ENCODE measurements at places on chromosomes 1 and 21.

- H3K27ac ChIP-seq = no peak overlapping the region
- no peaks in the 10 kb centered on the region for H3K27me3 ChIP-seq
- no peaks in the 10 kb centered on the region for H3K4me1 ChIP-seq
- H3K36me3 ChIP-seq = no peaks in the 10 kb centered on the region
- no peak for DNase-seq
Observed at GRCh38 chr1:119083980-119084379, 56.5 kb downstream of the WARS2 start.

DNA sequence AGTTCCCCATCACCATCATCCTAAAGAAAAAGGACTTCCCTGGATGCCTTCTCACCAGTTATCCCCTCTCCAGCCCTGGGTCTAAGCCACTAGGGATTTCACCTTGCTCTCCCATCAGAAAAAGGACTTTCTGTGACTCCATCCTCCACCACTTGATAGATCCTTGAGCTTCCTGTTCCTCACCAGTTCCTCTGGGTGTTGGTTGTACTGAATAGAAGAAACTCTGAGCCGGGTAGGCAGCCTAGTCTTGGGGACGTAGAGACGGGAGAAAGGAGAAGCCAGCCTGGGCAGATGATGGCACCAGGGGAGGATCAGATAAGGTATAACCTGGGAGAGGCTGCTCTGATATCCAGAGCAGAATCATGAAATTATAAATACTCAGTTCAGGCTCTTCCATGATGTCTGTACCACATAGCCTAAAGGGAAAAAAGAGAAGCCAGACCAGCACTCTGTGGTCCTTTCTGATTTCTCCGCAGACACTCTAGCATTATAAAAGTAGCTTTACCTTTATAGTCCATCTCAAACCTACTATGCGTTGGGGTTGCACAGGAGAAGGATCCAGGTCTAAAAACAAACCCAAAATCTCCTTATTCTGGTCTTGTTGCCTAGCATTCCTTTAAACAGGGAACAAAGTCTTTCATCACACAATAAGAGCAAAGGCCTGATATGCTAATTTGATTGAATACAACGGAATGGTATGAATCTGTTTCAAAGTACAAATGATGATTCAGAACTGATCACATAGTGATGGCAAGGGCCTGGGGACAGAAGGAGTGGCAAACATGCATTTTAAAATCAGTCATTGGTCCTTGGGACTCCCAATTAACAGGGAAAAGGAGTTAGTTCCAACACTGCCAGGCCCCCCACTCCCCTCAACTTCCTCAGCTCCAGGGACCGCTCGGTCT is 1.2 kb upstream of the CD34 start:
- H3K4me3 ChIP-seq = peak overlapping the region; percentile 43
- H3K27ac ChIP-seq = no peak overlapping the region
- peaks cover 83% of the 10 kb centered on the region for H3K27me3 ChIP-seq
- no peaks in the 10 kb centered on the region for H3K36me3 ChIP-seq
- DNase-seq = no peak

DNA sequence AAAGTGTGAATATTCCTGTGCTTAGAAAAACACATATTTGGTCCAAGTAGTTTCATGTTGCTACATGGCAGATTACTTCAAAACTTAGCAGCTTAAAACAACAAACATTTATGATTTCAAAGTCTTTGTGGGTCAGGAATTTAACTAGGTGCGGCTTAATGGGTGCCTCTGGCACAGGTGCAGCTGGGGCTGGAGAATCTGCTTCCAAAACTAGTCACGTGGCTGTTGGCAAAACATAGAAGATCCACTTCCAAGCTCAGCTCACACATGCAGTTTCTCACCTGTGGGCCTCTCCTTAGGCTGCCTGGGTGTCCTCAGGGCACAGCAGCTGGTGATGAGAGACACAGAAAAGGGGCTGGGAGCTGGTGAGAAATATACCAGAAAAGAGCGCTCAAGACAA is 263.4 kb downstream of the TTLL7 start:
- H3K27me3 ChIP-seq = no peaks in the 10 kb centered on the region
- no peak overlapping the region for H3K27ac ChIP-seq
- no peaks in the 10 kb centered on the region for H3K4me1 ChIP-seq

- no peak overlapping the region for H3K27ac ChIP-seq
- peaks cover 8% of the 10 kb centered on the region for H3K4me1 ChIP-seq
- no peak overlapping the region for H3K4me3 ChIP-seq
- H3K36me3 ChIP-seq = peaks cover 4% of the 10 kb centered on the region
- no peak for DNase-seq
Observed at GRCh38 chr1:156711011-156711817, 5.8 kb upstream of the CRABP2 start.

DNA sequence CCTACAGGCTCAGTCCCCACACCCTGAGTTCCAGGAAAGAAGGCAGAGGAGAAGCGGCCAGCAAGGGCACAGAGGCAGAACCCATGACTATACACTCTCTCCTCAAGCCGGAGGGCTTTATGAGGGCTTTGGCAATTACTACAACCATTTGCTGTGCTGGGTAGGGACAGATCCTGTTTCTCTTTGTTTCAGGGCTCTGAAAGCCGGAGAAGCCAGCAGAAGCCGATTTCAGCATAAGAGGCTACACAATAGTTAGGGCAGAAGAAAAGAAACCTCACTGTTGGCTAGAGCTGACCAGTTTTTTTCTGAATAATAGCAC is 13.9 kb downstream of the GPR3 start:
- H3K27me3 ChIP-seq = no peaks in the 10 kb centered on the region
- no peak overlapping the region for H3K27ac ChIP-seq
- peaks cover 31% of the 10 kb centered on the region for H3K36me3 ChIP-seq
- no peak for DNase-seq
- no peak overlapping the region for H3K4me3 ChIP-seq

DNA sequence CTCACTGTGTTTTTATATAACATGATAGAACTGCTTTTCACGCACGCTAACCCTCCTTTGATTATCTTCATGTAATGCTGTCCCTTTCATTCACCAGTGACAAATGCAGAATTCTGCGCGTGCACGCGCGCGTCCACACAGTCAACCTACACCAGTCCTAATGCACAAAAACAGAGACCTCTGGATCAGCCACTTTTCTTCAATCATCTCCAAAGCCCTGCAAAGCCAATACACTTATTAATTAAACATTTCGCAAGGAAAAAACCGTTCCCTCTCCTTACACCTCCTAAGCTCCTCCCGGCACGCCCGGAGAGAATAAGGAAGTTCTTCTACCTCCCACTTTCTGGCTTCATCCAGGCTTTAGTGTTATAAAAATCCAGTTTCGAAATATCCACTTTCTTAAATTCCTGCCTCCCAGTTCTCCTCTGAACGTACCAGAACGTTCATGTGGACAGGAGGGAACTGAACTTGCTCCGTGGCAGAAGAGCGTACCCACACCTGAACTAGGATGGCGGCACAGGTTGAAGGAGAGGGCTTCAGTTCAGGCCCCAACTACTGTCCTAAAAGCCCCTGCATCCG is 4.6 kb downstream of the LMX1A start:
- peak overlapping the region; percentile 17 for H3K27ac ChIP-seq
- DNase-seq = no peak
- no peaks in the 10 kb centered on the region for H3K36me3 ChIP-seq
- no peak overlapping the region for H3K4me3 ChIP-seq

- no peak for DNase-seq
- H3K4me1 ChIP-seq = peaks cover 12% of the 10 kb centered on the region
- H3K4me3 ChIP-seq = no peak overlapping the region
- no peaks in the 10 kb centered on the region for H3K27me3 ChIP-seq
Observed at GRCh38 chr1:43350976-43351375, 7.8 kb upstream of the CDC20 start.

GRCh38 chr21:40976198-40977109 is 129.5 kb upstream of the DSCAM start:
- H3K27ac ChIP-seq = no peak overlapping the region
- H3K4me3 ChIP-seq = no peak overlapping the region
- DNase-seq = no peak
- H3K4me1 ChIP-seq = no peaks in the 10 kb centered on the region
- H3K36me3 ChIP-seq = no peaks in the 10 kb centered on the region

GRCh38 chr1:173249349-173249748 is 42.2 kb upstream of the TNFSF4 start:
- H3K36me3 ChIP-seq = no peaks in the 10 kb centered on the region
- no peak for DNase-seq
- H3K4me1 ChIP-seq = no peaks in the 10 kb centered on the region
- peaks cover 8% of the 10 kb centered on the region for H3K27me3 ChIP-seq

DNA sequence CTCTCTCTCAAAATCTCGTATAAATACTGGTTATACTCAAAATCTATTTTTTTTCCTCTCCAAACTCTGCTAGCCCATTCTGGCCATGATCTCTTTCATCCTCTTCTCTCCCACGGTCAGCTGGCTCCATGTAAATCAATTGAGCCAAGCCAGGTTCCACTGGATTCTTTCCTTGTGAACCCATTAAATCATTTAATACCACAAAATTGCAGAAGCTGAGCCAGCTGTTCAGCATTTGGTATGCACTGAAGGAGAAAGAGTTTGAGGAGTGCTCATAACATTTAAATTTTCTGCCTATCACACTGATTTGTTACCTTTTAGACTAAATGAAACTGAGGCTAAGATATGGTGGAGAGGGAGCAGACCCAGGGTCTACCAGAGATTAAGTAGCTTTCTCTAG is 29.1 kb upstream of the TADA1 start:
- H3K27ac ChIP-seq = no peak overlapping the region
- no peak for DNase-seq

GRCh38 chr1:53197291-53198200 is 922 bp downstream of the CPT2 start:
- peaks cover 22% of the 10 kb centered on the region for H3K4me1 ChIP-seq
- H3K36me3 ChIP-seq = peaks cover 27% of the 10 kb centered on the region
- H3K27ac ChIP-seq = peak overlapping the region; percentile 94
- H3K4me3 ChIP-seq = peak overlapping the region; percentile 91
- DNase-seq = no peak
- no peaks in the 10 kb centered on the region for H3K27me3 ChIP-seq

DNA sequence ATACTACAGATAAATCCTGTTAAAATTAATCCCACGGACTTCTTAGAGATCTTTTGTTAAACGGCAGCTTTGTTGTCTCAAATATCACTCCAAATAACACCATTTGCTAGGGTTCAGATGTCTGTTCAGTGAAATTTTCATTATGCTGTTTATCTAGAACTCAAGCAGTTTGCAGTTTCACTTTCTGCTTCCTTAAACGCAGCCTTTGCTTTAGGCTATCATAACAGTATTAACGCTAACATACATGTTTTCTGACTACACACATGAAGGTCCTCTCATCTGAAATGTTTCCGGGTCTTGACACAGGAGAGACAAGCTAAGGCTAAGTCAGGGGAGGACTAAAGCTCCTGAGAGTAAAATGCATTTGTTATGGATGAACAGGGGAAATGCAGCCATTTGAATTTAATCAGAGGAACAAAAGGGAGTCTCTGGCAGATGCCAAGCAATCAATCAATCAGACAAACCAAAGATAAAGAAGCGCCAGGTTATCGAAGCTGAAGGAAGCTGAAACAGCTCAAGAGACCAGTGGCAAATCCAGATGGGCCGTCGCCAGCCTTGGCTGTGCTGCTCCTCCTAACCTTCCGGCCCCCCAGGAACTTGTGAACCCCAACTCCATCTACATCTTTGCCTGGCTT is 16.9 kb downstream of the CCSAP start:
- peak overlapping the region; percentile 89 for H3K27ac ChIP-seq
- H3K4me1 ChIP-seq = peaks cover 33% of the 10 kb centered on the region
- no peak for DNase-seq
- peaks cover 53% of the 10 kb centered on the region for H3K36me3 ChIP-seq
- no peaks in the 10 kb centered on the region for H3K27me3 ChIP-seq
- H3K4me3 ChIP-seq = peak overlapping the region; percentile 62

DNA sequence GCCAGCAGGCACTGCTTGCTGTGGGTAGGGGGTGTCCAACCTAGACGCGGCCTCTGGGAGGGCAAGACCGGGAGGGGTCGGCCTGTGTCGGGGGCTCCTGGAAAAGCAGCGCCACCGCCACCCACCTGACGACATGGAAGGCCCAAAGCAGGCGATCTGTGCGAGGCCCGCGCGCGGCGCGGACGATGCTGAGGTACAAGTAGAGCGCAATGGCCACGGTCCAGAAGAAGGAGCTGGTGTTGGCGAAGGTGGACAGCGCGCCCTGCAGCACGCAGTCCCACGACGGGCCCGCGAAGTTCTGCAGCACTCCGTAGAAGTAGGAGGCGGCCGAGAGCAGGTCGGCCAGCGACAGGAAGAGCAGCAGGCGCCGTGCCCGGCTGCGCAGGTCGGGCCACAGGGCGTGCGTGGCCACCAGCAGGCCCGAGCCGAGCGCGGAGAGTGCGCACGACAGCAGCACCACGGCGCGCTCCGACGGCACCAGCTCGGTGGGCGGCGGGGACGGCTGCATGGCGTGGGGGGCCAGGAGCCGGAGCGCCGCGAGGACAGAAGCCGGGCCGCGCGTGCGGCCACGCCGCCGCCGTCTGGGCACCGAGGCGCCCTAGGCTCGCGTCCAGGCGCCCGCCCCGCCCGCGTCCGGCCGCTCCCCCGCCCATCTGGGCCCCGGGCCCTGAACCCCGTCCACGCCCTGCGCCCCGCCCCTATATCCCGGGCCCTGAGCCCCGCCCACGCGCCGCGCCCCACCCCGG is at the start of gene GPR157:
Gene GPR157, minus strand, starts transcription at position 583 of the 746 bp plus-strand sequence. Its CDS starts 75 bp downstream, at position 508.
- H3K4me1 ChIP-seq = peaks cover 21% of the 10 kb centered on the region
- peak within 1 kb of the TSS; percentile 90 for H3K4me3 ChIP-seq
- no peaks in the 10 kb centered on the region for H3K36me3 ChIP-seq
- H3K27me3 ChIP-seq = peaks cover 13% of the 10 kb centered on the region
- H3K27ac ChIP-seq = peak within 1 kb of the TSS; percentile 86

GRCh38 chr1:110647254-110647891 is 27.4 kb downstream of the KCNA3 start:
- H3K4me1 ChIP-seq = peaks cover 45% of the 10 kb centered on the region
- H3K36me3 ChIP-seq = peaks cover 2% of the 10 kb centered on the region
- H3K27ac ChIP-seq = no peak overlapping the region
- DNase-seq = no peak

DNA sequence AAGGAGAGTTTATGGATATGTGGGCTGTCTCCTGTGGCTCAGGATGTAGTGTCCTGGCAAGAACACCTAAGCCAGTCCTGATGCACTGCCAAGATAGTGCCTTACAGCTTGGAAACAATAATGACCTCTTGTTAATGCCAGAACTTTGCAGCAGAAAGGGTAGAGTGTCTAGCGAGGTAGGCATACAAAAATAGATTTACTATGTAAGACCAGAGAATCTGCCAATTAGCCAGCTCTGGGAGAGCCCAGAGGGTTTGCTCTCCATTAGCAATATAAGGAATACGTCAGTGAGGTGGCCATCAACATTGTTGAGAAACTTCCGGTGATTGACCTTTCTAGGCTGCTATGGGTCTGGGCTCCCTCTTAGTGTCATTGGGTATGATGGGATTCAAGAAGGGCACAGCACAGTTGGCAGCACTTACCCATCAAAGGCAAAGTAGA is 178.5 kb upstream of the GALNT2 start:
- H3K36me3 ChIP-seq = no peaks in the 10 kb centered on the region
- peaks cover 8% of the 10 kb centered on the region for H3K27me3 ChIP-seq
- no peak overlapping the region for H3K27ac ChIP-seq
- no peak for DNase-seq
